ENCODE measurements at places on chromosomes 13 and 19.

- DNase-seq = no peak
These were observed 97.7 kb downstream of the ING1 start for GRCh38 chr13:110811008-110811720.

DNA sequence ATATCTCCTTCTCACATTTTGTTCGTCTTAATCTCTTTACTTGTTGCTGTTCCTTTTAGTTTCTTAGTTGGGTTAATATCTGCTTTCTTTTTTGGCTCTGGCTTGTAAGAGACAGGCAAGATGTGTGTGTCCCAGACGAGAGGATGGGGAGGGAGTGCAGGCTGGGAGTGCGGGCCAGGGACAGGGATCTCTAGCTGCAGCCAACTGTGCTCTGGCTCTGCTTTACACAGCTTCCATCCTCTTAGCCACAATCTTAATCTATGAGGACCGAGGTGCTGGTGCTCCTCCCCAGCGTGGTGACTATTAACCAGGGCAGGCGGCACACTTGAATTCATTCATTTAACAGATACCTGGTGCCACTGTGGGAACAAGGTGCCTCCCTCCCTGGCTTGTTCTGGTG is 70.9 kb upstream of the WASF3 start:
- peak; percentile 53 for DNase-seq

GRCh38 chr13:30552567-30552966 is 65.2 kb upstream of the USPL1 start:
- no peak for DNase-seq

DNA sequence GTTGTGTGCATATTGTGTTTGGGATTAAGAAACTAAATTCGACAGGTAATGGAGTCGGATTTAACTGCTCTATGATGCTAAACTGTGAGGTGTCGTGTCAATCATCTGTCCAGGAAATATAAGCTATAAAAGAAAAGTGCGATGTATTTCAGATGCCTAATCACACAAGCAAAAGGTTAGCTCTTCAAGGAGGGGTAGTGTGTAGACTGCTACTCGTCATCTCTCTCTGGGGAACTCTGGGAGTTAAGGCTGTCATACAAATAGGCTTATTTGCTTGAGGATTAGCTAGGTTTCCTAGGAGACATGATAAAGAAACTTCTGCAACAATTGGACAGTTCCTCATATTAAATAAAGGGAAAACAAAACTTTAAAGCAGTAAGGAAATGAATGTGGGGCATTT is 462.1 kb downstream of the OLFM4 start:
- no peak for DNase-seq

GRCh38 chr19:33718651-33719254 is 77.9 kb upstream of the KCTD15 start:
- no peak for DNase-seq

DNA sequence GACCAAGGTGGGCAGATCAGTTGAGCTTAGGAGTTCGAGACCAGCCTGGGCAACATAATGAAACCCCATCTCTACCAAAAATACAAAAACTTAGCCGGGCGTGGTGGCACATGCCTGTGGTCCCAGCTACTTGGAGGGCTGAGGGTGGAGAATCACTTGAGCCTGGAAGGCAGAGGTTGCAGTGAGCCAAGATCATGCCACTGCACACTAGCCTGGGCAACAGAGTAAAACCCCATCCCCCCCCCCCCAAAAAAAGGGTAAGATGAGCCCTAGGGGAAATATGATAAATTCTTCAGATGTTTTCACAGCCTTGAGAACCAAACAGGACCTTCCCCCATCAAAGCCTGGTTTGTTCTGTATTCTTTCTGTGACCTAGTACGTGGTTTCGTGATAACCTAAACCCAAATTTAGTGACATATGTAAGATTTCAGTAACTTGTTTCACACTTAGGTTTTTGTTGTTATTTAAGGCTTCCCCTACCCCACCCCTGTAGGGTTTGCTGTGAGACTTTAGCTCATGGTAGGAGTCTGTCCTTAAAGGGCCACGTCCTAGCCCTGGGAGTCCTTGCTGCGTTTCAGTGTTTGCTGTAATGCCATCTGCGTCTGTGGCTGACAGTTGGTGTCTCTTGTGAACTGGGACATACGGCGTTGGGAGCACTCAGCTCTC is 49.6 kb downstream of the MYO9B start:
- no peak for DNase-seq

GRCh38 chr13:23984546-23984945 is 87.2 kb upstream of the C1QTNF9B start:
- no peak for DNase-seq

DNA sequence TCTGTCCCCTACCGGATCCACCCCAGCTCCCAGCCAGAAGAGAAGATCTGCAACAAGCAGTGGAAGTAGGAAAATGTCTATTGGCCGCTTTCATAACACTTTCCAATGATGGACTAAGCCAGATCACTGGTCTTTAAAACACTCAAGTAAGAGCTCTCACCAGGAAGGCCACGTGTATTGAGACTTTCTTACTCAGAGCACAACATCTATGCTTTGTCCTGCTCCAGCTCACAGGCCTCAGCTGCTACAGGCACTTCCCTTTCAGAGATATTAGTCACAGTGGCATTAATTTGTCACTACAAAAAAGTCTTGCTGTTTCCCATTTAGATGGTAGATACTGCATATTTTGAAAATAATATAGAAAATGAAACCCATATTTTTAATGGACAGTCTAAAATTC is 164.2 kb downstream of the ABCC4 start:
- DNase-seq = no peak

GRCh38 chr13:111422348-111422747 is 101.9 kb downstream of the TEX29 start:
- DNase-seq = no peak

GRCh38 chr19:39195755-39196154 is 1.0 kb upstream of the NCCRP1 start:
- no peak for DNase-seq

DNA sequence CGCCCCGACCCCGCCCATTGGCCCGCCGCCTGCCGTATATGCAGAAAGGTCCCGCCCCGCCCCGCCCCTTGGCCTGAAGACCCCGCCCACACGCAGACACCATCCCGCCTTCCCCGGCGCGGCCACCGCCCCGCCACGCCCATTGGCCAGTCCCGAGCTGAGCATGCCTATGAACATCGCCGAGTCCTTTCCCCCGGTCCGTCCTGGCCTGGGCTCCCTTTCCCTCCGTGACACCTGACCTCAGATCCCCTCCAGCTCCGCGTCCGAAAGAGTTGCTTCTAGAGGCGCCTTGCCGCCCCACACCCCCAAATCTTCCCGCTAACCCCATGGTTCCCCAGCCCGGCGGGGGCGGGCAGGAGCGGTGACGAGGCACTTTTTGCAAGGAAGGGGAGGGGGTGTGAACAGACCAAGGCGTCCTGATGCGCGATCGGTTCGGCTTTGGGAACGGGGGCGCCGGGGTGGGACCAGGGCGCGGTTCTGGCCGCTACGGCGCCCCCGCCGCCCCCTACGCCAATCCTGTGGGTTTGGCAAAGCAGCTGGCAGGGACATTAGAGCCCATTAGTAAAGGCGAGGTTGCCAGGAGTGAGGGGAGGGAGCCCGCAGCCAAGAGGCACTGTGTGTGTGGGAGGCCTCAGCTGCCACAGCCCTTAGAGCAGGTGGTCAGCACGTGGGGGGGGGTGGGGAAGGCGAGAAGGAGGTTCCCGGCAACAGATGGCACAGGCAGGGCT is 406 bp upstream of the NUMBL start:
- DNase-seq = peak; percentile 97

- DNase-seq = no peak
These were observed 170.4 kb downstream of the LIG4 start for GRCh38 chr13:108044954-108045353.

DNA sequence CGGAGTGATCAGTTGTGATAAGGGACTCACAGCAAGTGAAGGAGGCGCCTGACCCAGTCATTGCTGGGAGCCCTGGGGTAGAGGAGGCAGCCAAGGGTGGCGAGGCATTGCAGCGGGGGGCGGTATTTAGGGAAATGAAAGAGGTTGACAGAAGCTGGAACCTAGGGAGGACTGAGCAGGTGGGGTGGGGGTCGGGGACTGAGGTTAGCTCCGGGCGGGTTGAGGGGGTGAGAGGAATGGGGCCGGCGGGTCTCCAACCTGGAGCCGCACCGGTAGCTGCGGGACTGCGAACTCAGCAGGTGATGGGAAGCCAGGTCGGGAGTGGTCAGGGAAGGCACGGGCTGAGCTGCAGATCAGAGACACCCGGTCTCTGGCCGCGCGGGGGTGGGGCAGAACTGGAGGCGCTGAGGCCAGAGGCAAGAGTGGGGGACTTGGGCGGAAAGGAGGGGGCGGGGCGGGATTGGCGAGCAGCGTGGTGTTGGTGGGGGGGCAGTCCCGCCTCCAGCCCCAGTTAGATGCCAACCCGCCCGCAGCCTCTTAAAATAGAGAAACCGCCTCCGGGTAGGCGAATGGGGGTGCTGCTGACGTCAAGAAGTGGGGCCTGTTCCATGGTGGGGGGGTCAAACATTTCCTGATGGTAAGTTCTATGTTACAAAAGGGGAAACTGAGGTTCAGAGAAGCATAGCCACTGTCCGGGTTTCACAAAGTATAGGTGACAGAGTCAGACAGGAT is 1.5 kb downstream of the MAST3 start:
- no peak for DNase-seq

- no peak for DNase-seq
These were observed 293.6 kb downstream of the OXGR1 start for GRCh38 chr13:96700657-96701056.

- DNase-seq = no peak
These were observed 42.6 kb downstream of the B3GLCT start for GRCh38 chr13:31242367-31242766.

DNA sequence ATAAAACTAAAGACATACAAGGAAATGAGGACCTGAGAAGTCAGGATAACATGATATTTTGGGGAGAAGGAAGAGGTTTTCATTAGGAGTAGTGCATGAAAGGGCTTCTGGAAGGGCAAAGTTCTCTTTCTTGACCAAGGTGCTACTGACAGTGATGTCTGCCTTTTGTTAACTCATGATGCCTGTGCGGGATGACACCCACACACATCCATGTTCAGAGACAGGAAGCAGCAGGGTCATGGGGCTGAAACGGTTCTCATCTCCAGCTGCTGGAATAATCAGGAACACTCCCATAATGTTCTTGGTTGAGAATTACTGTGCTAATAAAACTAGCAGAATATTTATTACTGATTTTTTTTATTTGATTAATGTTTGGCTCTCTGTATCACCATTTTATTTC is 29.1 kb downstream of the KCNC3 start:
- no peak for DNase-seq
